CD4-positive, alpha-beta T cell treated with Interleukin-17A for 1 hour (primary cell): ENCODE measurements at places on chromosomes 7 and 10.
A peak's percentile ranks its signal among the peaks of the same experiment; 100 is the strongest.

GRCh38 chr7:8133188-8133848 is 128.6 kb downstream of the ICA1 start:
- DNase-seq, result no peak

- no peak for DNase-seq
Observed at GRCh38 chr7:51033727-51034520, 251.2 kb upstream of the GRB10 start.

DNA sequence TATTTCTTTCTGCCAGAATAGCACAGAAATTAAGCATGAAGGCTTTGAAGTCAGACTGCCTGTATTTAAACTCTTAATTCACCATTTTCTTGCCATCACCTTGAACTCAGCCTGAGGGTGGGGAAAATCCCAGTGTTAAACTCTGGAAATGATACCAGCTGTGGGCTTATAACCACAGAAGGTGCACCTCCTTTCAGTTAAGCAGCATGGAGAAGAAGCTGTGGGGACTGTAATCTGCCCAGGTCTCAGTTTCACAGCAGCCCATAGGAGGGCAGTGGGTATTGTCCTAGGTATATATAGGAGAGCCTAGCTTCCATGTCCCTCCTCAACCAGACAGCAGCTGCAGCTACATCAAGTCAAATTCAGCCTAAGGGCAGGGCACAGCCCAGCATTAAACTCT is 241.6 kb downstream of the HPSE2 start:
- no peak for DNase-seq

- no peak for DNase-seq
Observed at GRCh38 chr7:154721086-154721485, 281.8 kb downstream of the PAXIP1 start.

- DNase-seq, result no peak
Observed at GRCh38 chr7:22860337-22860736, 37.7 kb upstream of the TOMM7 start.

DNA sequence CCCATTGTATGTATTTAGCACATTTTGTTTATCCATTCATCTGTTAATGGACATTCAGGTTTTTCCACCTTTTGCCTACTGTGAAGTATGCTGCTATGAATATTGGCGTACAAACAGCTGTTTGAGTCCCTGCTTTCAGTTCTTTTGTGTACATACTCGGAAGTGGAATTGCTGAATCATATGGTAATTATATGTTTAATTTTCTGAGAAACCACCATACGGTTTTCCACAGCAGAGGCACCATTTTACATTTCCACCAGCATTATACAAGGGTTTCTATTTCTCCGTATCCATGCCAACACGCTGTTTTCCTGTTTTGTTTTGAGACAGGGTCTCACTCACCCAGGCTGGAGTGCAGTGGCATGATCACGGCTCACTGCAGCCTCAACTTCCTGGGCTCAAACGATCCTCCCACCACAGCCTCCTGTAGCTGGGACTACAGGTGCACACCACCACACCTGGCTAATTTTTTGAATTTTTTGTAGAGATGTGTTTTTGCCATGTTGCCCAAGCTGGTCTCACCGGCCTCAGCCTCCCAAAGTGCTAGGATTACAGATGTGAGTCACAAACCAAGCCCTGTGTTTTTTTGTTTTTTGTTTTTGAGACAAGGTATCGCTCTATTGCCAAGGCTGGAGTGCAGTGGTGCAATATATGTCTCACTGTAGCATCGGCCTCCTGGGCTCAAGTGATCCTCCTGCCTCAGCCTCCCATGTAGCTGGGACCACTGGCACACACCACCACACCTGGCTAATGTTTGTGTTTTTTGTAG is 22.1 kb upstream of the FBXW4 start:
- DNase-seq, result no peak

- DNase-seq, result no peak
Observed at GRCh38 chr10:93995182-93995581, 1.5 kb downstream of the PLCE1 start.

- no peak for DNase-seq
Observed at GRCh38 chr7:75662579-75663301, 76.0 kb downstream of the HIP1 start.

GRCh38 chr10:120420421-120420820 is 36.6 kb upstream of the PLPP4 start:
- no peak for DNase-seq

DNA sequence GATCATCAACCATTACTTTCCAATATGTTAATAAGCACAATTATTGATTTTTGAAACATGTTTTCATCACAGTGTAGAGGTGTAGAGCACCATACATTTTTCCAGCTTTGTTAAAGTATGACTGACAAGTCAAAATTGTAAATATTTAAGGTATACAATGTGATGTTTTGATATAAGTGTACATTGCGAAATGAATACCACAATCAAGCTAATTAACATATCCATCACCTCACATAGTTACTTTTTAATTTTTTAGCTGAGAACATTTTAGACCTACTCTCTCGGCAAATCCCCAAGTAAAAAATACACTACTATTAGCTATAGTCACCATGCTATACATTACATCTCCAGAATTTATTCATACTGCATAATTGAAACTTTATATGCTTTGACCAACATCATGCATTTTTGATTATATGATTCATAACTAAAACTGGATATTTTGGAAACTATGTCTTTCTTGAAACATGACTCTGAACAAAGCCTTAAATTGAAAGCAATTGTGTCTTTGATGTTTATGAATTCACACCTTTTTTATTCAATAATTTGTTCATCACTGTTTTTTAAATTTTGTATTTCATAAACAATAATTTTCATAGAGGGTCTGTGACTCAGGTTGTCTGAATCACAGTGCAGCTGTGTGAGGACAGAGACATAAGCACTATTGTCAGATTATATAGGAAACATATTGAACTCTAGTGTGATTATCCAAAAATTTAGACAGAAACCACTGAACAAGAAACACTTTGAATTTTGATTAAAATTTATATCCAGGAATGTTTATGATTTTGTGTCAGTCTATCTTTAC is 486.1 kb downstream of the SEMA3D start:
- no peak for DNase-seq

- no peak for DNase-seq
Observed at GRCh38 chr10:132838346-132838970, 52.5 kb upstream of the NKX6-2 start.

DNA sequence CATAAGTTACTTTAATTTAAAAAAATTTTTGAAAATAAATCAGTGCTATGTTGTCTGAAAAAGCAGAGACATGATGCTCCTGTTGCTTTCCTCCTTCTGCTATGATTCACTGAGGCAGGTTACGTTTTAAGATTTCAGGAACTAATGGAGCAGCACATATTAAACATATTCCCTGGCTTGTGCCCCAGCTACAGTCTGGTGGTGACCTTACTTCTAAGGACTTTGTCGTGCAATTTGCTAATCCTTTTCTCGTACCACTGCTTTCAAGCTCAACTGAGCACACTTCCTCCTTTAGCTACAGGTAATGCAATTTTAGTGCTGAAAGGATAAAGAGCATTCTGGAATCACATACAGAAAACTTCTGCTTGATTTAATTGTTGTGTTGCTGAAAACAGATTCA is 16.2 kb upstream of the PRR15 start:
- no peak for DNase-seq

GRCh38 chr10:73771722-73772280 is 10.0 kb upstream of the CHCHD1 start:
- no peak for DNase-seq

GRCh38 chr10:93894516-93895378 is 969 bp downstream of the SLC35G1 start:
- DNase-seq, result no peak

DNA sequence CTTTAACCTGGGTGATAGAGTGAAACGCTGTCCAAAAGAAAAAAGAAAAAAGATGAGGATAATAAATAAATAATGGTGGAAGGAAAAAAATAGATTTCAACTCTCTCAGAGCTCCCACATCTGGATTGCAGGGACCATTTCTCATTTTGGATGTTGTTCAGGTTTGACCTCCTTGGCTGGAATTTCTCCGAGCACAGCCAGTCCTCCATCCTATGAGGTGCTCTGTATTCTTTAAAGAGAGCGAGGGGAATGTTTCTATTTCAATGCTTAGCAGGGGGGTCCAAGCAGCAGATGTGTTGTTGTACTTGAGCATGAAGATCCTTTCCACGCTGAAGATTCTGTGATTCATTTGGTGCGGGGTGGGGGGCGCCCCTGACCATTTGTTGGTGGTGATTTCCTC is 17.7 kb upstream of the SEPHS1 start:
- DNase-seq, result no peak

- DNase-seq, result no peak
Observed at GRCh38 chr10:48527756-48528155, 77.1 kb downstream of the ARHGAP22 start.

DNA sequence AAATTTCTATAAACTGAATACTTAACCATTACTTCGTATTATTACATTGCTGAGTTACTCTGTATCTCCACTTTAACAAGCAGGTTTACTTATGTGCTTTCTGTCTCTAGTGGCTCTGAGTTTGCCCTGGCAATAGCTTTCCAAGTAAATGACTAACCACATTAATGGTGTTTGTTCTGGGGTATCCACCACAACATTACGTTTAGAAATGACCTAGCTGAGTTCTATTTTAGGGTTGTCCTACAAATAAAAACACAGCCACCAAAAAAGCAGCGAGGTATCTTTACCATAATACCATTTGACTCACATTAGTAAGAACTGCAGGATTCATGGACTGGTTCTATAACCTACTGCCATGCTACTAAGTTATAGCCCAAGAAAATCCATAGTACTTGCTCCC is 83.1 kb downstream of the HIBADH start:
- no peak for DNase-seq

- no peak for DNase-seq
Observed at GRCh38 chr7:28999427-28999826, 41.3 kb upstream of the TRIL start.

- DNase-seq, result no peak
Observed at GRCh38 chr10:13794992-13795612, 208.3 kb downstream of the PRPF18 start.

GRCh38 chr10:81019029-81019890 is 481.6 kb downstream of the SH2D4B start:
- DNase-seq, result peak; percentile 10

GRCh38 chr10:102869258-102870198 is at the start of gene AS3MT:
TSS of gene AS3MT (plus strand) at chr10:102869470. CDS start at chr10:102869593, 123 bp downstream.
- DNase-seq, result no peak

- peak; percentile 63 for DNase-seq
Observed at GRCh38 chr10:26437637-26438461, at the start of gene APBB1IP. TSS of gene APBB1IP (plus strand) at chr10:26438341. CDS start at chr10:26492327, 53,986 bp downstream.

- no peak for DNase-seq
Observed at GRCh38 chr10:224571-224970, 89.3 kb downstream of the ZMYND11 start.

- DNase-seq, result no peak
Observed at GRCh38 chr7:140310337-140311002, 87.9 kb downstream of the SLC37A3 start.

- DNase-seq, result no peak
Observed at GRCh38 chr7:47480576-47481538, 101.1 kb downstream of the TNS3 start.

DNA sequence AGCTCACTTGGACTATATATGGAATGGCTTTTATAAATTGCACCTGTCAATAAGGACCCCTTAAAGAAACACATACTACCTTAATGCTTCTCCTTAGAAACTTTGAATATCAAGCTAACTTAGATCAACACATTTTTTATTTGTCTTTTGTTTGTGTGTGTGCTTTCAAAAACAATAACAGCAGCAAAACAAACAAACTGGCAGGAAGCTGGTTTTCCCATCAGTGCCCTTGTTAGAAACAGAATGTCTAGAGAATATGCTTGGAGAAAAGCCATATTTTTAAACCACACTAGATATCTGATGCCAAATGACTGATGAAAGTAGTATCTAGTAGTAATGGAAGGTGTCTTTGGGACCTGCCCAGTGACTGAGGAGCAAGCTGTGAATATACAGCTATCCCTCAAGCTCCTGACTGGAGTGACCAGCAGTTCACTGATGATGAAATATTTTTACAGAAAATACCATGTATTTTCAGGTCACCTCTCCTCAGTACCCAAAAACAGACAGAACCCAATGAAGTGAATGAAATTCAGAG is 1.0 kb downstream of the PDE1C start:
- no peak for DNase-seq

GRCh38 chr7:151707757-151708156 is 169.2 kb downstream of the PRKAG2 start:
- DNase-seq, result no peak

DNA sequence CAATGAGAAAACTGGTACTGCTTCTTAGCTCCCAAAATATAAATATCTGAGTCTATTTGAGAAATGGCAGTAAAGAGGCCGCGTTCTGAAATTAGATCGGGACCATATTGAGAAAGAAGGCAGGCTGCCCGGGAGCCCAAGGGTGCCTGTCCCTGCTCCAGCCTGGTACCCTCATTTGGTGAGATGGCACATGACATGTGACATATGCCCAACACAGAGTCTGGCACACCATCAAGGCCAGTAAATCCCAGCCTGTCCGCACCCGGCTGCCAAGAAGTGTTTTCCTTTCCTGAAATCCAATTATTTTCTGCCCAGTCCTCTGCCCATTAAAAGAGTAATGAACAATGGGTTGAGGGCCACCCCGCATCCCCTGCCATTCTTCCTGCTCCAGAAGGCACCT is 66.4 kb downstream of the CDH23 start:
- no peak for DNase-seq

DNA sequence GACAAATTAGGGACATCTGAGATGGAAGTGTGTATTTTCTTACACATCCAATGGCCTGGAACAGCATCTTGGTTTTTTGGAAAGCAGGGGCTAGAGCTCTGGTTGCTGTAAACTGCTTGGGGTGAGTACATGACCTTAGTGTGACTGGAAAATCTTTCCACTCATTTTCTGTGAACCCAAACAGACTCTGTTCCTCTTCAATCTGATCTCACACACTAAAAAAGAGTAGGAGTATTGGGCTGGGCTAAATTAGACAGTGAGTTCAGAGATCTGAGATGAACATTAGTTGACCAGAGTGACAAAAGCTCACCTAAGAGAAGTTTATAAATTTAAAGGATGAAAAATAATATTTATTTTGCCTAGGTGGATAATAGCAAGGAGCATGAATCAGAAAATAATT is 59.2 kb downstream of the OR13A1 start:
- DNase-seq, result no peak
